Neuronal stem cell (in vitro differentiated cells): ENCODE measurements at places on chromosomes 7 and 10.
A peak's percentile ranks its signal among the peaks of the same experiment; 100 is the strongest.

- no peak for DNase-seq
Measured at GRCh38 chr7:89914711-89915110, 239.6 kb upstream of the STEAP1 start.

DNA sequence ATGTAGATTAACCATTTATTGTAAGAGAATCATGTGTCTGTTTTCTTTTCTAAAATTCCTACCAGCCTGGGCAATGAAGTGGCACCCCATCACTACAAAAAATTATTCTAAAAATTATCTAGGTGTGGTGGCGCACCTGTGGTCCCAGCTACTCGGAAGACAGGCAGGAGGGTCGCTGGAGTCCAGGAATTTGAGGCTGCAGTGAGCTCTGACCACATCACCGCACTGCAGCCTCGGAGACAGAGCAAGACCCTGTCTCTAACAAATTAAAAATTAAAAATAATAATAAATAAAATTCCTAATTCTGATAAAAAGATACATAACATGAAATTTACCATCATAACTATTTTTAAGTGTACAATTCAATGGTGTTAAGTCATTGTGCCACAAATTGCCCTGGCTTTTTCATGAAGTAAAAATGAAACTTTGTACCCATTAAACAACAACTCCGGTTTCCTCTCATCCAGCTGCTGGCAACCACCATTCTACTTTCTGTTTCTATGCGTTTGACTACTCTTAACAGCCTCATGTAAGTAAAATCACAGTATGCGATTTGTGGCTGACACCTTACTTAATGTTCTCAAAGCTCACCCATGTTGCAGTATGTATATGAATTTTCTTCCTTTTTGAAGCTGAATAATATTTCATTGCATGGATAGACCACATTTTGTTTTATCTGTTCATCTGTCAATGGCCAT, 20.6 kb upstream of the USP6NL start:
- no peak for DNase-seq

GRCh38 chr10:110784198-110784597, 87.5 kb upstream of the PDCD4 start:
- DNase-seq: no peak

- DNase-seq: no peak
Measured at GRCh38 chr7:26306790-26307189, 15.1 kb downstream of the SNX10 start.

GRCh38 chr10:98286419-98286818, 18.4 kb upstream of the LOXL4 start:
- DNase-seq: no peak

DNA sequence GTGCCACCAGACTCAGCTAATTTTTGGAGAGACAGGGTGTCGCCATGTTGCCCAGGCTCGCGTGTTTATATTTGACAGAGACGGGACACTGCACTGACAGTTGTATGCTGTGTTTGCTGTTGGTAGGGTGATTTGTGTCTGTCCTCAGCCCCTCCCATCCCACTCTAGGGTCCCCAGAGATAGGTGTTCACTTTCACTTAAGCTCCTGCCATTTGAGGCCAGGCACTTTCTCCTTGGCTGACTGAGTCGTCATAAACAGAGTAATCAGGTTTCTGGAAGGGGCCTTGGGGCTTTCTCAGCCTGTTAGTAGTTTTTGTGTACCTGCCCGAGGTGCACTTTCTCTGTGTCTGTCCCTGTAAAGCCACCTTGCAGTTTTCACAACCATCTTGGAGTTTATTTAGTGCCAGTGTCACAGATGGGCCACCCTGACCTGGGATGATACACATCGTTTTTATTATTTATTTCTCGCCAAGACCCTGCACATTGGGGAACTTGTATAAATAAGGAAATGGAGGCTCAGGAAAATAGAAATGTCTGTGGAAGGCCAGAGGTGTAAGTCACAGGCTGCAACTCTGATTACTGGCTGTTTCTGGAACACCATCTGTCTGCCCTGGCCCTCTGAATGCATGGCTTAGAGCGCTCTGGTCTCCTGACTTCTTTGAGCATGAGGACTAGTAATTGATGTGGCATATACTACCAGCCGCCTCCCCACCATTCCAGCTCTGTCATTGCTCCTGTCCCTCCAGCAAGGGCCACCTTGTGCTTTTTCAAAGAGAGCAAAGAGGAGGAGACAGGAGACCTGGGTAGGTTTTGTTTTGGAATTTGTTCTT, 81.9 kb upstream of the PDCD4 start:
- no peak for DNase-seq

GRCh38 chr10:124155781-124156435, 62.5 kb upstream of the CHST15 start:
- DNase-seq: no peak

DNA sequence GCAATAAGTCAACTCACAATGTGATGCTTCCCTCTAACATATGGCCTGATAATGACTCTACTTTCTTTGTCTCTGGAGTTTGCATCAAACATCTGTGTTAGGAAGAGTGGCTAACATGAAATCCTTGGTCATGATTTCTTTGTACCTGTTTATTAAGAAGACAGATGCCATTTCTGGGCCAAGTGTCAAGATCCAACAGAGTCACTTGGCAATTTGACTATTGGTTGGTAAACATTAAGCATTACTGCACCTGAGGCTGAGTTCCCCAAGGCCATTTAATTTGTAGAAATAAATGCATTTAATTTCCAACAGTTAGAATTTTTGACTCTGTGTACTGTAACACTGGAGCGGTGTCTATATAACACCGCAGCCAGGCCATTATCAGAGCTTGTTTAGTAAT, 403.7 kb downstream of the GALNT17 start:
- no peak for DNase-seq

DNA sequence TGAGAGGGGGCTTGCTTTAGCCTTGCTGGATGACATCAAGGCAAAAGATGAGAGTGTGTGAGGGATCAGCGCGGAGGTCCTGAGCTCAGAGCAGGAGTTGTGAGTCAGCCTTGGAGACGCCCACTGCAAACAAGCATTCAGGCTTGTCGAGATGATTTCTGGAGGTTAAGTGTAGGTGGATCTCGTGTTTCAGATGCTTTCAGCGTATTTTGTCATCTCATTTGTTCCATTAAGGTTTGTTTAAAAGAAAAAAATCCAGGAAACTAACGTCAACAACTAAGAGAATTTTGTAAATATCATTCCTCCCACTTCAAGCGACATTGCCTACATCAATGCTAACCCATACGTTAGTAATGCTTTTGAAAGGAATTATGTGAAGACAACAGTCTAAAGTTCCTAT, 715.4 kb upstream of the NRP1 start:
- no peak for DNase-seq

GRCh38 chr10:32882076-32882475, 76.0 kb downstream of the ITGB1 start:
- DNase-seq: no peak

GRCh38 chr7:44330331-44330730, 4.9 kb upstream of the CAMK2B start:
- DNase-seq: no peak

GRCh38 chr10:122475100-122475499, 13.7 kb downstream of the HTRA1 start:
- DNase-seq: no peak

DNA sequence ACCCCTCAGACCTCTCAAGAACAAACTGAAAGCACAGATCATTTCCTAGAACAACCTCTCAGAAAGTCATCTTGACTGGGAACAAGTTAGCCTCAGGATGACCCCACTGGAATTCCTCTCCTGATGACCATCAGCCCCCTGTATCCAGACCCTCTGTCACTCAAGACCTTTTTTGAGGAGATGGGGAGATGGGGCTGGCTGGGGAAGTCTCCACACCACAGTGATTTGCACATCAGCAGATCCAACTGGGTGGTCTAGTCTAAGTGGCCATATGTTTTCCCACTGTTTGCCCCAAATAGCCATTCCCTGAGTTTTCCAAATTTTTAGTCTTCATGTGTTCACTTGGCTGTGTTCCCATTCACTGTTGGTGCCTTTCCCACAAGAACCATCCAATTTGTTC, 452.4 kb upstream of the NPVF start:
- no peak for DNase-seq

DNA sequence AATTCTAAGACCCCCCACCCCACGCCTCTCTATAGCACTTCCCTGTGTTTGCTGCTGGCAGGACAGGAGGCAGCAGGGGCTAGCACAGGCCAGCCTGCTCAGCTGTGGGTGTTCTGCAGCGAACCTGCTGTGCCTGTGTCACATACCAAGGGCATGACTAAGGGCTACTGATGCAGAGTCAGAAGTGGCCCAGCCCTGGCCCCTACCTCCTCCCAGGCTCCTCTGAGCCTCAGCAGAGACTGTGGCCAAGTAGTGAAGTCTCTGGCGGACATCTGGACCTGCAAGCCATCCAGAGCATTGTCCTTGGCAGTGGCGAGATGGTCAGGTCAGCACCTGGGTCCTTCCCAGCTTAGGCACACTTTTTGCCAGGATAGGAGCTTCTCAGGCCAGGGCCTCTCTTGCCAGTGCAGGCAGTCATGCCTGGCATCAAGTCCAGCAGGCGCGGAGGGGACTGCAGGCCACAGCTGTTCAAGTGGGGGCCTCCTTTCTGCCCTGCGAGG, 116.3 kb upstream of the RET start:
- no peak for DNase-seq

GRCh38 chr10:10609379-10609955, 408.2 kb upstream of the CELF2 start:
- no peak for DNase-seq

- no peak for DNase-seq
Measured at GRCh38 chr7:42456756-42457276, 219.8 kb upstream of the GLI3 start.

- no peak for DNase-seq
Measured at GRCh38 chr10:11429439-11430052, 181.9 kb downstream of the USP6NL start.

- DNase-seq: no peak
Measured at GRCh38 chr10:51501396-51501795, 198.0 kb downstream of the CSTF2T start.

- DNase-seq: no peak
Measured at GRCh38 chr10:48476279-48476982, 128.4 kb downstream of the ARHGAP22 start.

GRCh38 chr7:38842746-38843145, 66.2 kb downstream of the VPS41 start:
- DNase-seq: no peak

DNA sequence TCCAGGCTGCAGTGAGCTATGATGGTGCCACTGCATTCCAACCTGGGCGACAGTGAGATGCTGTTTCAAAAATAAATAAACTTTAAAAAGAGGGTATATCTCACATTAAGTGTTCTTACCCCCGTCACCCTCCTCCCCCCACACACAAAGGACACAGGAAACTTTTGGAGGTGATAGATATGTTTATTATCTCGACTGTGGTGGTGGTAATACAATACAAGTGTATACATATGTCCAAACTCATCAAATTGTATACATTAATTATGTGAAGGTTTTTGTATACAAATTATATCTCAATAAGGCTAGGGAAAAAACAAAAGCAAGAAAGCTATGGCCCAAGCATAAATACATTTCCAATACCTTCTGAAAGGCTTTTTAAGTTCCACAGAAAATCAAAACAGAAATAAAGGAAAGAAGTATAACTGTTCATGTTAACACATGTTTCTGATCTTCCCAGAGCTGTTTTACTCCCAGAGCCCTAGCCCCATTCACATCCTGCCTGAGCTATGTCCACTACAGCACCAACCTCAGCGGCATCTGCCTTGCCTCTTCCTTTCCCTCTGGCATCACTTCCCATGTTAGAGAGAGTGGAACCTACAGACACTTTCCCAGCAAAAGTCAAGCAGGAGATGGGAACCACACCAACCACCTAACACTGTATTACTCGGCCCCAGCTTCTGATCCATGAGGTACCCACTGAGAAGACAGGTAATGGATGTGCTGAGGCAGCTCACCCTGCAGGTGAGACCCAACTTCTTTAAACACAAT, 48.1 kb downstream of the SGMS1 start:
- DNase-seq: no peak

DNA sequence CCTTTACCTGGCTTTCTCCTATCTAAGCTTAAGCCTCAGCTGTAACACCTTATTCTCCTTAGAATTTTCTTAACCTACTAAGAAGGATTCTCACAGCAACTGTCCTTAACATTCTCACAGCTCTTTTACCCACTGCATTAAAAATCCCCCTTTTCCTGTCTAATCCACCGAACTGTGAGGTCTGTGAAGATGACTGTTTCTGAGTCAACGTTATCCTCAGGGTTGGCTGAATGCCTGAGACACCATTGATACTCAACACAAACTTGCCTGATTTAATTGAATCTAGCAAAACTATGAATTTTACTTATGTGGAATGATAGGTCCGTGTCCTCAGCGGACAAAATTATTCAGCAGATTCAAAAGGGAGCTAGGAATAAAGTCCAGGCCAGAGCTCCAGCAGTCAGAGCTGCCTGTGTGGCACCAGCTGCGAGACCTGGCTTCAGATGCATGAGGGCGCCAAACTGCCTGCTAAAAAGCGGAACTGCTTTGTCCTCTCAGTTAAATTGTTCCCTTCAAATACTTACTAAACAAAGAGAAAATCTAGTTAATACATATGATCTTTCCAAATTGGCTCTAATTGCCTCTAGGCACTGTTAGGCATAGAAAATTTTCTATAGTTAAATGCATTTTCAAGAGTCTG, 33.4 kb upstream of the VWDE start:
- peak; percentile 12 for DNase-seq

DNA sequence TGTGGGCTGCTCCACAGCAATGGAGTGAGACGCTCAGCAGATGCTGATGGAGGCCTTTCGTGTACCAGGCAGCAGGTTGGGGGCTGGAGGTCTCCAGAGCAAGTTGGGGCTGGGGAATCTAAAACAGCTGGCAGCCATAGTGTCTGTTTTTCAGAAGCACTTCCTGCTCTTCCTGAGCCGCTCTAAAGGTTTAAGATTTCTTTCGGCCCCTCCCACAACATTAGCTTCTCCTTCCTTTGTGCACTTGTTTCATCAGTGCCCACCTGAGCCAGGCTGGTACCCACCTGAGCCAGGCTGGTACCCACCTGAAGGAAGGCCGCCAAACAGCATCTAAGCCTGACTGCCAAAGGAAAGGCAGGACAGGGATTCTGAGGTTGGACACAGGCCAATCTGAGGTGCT, 18.4 kb upstream of the WAPL start:
- DNase-seq: no peak

DNA sequence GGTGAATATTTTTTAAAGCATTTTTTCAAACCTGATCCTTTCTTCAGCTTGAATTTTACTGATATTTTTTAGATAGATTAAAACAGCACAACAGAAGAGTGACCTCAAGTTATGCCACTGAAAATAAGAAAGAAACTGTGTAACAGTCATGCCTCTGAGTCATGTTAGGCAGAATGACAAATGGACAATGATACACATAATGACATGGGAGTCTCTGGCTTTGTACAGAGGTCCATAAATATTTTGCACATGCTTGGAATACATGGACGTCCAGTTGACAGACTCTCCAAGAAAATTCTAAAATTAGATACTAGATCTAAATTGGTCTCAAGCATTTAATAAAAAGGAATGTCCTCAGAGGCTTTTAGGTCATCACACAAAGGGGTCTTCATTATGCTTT, 21.9 kb upstream of the SEMA3A start:
- DNase-seq: no peak

DNA sequence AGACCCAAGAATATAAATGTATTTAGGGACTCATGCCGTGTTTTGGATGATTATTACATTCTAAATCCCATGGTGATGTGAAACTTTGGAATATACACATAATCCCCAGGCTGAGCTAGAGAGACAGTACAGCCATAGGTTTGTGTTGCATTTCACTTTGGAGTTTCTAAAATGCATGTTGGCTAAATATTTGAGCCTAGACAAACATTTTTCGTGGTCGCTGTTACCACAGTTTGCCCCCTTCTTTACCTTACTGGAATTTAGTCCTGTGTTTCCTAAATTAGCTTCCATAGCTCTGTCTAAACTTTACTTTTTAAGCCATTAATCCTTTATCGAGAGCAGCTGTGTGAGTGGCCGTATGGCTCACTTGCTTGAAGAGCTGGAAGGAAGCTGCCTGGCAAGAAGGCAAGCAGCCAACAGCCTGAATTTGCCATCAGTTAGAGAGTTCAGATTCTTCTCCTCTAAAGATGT, 192.0 kb downstream of the BICC1 start:
- DNase-seq: no peak
